ENCODE measurements at places on chromosomes 1 and 21.
A peak's percentile ranks its signal among the peaks of the same experiment; 100 is the strongest.

- no peak for DNase-seq
Measured at GRCh38 chr1:241998412-241998921, 431 bp downstream of the MAP1LC3C start.

- no peak for DNase-seq
Measured at GRCh38 chr1:7589080-7589735, 181.9 kb upstream of the VAMP3 start.

- DNase-seq: no peak
Measured at GRCh38 chr1:36590264-36590663, 107.6 kb upstream of the CSF3R start.

DNA sequence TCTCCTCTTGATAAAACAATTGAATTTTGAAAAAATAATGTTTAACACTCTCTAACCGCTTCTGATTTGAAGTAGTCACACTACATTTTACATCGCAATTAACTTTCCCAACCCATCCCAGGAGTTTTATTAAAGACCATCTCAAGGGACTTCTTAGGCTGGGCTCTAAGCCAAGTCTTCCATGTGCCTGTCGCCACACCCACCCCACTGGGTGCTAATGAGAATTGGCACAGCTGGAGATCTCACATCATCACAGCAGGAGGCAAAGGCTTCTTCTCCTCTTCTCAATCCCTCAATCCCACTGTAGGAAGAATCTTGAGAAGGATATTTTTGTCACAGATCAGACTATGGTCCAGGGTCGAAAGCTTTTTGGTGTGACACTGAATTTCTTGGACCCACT, 328.9 kb downstream of the NUF2 start:
- DNase-seq: peak; percentile 88

All from NCI-H1105 (cell line).